ENCODE measurements at places on chromosomes 2 and 18. TPM values are rescaled to one million over a fixed set of nuclear protein-coding genes. Genes with fewer than 3 reads are reported as not detected.

The FAM237A gene
- total RNA-seq: not detected

The EPB41L3 gene
- total RNA-seq: 36.1 TPM

The TEX44 gene
- total RNA-seq: not detected

The ABCB11 gene
- total RNA-seq: 0.65 TPM

The SULT1C4 gene
- not detected for total RNA-seq

The MEP1B gene
- not detected for total RNA-seq

The TLX2 gene
- not detected for total RNA-seq

The GLI2 gene
- 6.6 TPM for total RNA-seq

The RNMT gene
- 14.7 TPM for total RNA-seq

The RASGRP3 gene
- total RNA-seq: 1.8 TPM

The ACMSD gene
- not detected for total RNA-seq

The DYSF gene
- total RNA-seq: 6.3 TPM

The ASXL3 gene
- total RNA-seq: not detected

The PKDCC gene
- 99.8 TPM for total RNA-seq

The STPG4 gene
- not detected for total RNA-seq

The GPR75 gene
- total RNA-seq: not detected

The TPO gene
- total RNA-seq: not detected

The TSPYL6 gene
- not detected for total RNA-seq

The MC5R gene
- not detected for total RNA-seq

The SLC39A6 gene
- 46.2 TPM for total RNA-seq

The SCN7A gene
- under 0.01 TPM for total RNA-seq

The TMEM150A gene
- total RNA-seq: 31.4 TPM

The CD207 gene
- total RNA-seq: not detected

The ANKRD30B gene
- not detected for total RNA-seq

The RAX gene
- total RNA-seq: not detected

The NPPC gene
- not detected for total RNA-seq

The C2orf80 gene
- total RNA-seq: not detected

The PSMD14 gene
- 67.9 TPM for total RNA-seq
